ENCODE measurements at places on chromosomes 2 and 18. TPM values are rescaled to one million over a fixed set of nuclear protein-coding genes. Genes with fewer than 3 reads are reported as not detected.

- DNase-seq: no peak
Measured at GRCh38 chr18:29979881-29980280, 1062.7 kb downstream of the DSC3 start.

- DNase-seq: no peak
Measured at GRCh38 chr2:209094221-209094620, 329.6 kb upstream of the MAP2 start.

GRCh38 chr2:18498531-18498930, 61.9 kb downstream of the RDH14 start:
- DNase-seq: no peak

GRCh38 chr18:77560341-77560992, 310.8 kb downstream of the GALR1 start:
- DNase-seq: no peak

DNA sequence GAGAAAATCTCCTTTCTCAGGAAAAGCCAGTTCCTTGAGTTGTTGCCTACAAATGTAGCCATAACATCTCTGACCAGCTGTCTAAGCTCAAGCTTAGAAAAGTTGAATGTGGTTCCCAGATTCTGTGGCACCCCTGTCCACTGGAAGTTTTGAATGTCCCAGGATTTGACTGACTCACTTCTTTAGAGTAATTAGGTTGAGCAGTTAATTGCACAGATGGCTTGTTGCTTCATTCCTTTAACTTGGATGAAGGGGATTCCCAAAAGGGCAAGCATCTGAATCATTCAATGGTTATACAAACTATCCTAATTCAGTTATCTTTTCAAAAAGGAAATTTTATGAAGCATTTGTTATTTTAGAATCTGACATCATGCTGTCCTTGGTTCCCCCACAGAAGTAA, 374.7 kb downstream of the LNPK start:
- DNase-seq: no peak

DNA sequence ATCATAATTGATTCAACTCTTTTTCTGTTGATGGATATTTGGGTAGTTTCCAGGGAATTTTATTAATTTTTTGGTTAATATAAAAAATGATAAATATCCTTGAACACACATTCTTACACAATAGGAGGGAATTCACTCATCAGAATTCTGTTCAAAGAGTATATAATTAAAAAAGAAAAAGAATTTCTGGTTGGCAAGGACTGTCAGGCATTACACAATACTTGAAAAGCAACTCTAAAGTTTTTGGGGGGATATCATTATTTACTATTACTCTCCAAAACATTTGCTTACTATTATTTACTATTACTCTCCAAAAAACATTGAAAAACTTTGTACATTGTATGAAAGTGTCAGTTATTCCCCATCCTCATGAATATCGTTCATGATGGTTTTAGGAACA, 38.0 kb downstream of the G6PC2 start:
- DNase-seq: no peak

GRCh38 chr18:71212222-71212621, 923.4 kb downstream of the SOCS6 start:
- DNase-seq: no peak

DNA sequence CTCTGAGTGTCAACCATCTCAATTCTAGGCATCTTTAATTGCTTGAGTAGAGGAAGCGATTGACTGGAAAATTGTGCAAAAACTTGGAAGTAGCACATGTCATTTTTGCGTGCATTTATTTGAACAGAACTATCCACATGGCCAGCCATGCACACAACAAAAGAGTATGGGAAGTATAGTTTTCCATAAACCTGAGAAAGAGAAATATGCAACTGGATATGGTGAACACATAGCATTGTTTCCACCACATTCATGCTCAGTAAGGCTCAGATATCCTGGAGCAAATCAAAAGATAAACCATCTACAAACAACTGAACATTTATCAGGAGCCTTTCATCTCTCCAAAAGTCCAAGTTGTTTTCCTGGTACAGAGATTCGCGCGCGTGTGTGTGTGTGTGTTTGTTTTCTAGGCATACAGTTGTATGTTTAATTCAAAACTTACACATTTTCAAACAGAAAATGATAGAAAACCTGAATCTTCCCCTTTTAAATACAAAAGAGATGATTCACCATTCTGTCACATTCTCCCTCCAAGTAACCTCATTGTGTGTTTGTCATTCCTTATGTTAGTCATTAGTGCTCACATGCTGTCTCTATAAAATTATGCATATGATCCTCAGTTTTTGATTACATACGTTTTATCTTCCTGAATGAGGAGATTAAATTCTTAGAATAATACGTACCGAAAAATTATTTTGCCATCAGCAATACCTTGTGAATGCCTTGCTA, 780.4 kb upstream of the NRXN1 start:
- DNase-seq: no peak

DNA sequence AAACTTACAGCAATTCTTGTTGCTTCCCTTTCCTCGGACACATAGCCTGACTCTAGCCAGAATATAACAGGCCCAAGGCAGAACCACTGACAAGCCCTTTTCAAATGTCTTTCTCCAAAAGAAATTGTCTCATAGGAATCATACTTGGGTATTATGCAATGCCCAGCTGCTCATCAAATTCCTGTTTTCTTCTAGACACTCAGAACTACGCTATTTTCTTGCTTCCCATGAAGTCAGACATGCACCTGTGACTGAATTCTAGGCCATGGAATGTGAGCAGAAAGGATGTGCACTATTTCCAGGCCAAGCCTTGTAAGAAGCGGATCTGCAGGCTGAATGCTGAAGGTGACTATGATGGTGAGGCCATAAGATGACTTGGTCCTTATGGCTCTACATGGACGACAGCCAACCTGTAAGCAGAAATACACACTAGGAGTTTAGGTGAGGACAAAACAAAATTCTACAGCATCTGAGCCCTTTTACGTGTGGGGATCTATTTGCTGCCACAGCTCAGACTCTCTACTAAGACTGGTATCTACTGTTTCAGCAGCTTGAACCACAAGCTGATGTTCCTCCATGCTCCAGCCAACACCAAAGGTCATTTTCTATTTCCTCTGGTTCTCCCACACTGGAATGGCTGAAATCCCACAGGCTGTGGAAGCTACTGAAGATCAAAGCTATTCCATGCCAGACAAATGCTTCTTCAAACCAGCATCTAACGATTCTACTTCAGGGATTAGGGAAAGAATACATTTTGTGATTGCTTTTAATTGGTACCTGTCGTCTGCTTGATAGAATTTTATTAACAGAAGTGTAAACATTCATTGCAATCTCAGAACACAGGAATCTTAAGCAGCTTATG, 378.7 kb downstream of the RBM43 start:
- no peak for DNase-seq

DNA sequence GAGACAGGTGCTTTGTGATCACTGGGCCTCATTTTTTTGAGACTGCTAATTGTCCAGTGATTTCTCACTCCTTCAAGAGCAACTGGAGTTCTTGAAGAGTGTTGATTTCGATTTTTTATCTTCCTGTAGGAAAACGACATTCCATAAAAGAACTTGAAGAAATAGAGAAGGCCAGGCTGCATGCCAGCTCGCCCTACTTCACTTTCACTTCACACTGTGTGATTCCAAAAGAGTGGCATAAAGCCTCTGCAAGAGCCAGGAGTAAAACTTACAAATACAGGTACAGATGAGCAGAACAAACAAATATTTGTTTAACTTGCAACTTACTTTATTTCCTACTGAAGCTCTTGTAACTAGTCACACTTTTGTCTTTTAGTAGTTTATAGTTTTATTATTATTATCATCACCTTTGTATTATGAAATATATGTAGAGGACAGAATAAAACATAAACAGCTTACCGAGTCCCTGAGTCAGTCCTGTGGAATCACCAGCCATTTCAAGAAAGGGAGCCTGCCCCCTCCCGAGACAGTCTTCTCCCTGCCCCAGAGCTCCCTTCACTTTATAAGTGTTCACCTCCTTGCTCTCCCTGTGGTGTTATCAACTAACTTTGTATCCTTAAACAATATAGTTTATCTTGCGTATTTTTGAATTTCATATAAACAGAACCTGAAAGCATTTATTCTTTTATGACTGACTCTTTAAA, 8.7 kb downstream of the FAM228A start:
- DNase-seq: no peak

DNA sequence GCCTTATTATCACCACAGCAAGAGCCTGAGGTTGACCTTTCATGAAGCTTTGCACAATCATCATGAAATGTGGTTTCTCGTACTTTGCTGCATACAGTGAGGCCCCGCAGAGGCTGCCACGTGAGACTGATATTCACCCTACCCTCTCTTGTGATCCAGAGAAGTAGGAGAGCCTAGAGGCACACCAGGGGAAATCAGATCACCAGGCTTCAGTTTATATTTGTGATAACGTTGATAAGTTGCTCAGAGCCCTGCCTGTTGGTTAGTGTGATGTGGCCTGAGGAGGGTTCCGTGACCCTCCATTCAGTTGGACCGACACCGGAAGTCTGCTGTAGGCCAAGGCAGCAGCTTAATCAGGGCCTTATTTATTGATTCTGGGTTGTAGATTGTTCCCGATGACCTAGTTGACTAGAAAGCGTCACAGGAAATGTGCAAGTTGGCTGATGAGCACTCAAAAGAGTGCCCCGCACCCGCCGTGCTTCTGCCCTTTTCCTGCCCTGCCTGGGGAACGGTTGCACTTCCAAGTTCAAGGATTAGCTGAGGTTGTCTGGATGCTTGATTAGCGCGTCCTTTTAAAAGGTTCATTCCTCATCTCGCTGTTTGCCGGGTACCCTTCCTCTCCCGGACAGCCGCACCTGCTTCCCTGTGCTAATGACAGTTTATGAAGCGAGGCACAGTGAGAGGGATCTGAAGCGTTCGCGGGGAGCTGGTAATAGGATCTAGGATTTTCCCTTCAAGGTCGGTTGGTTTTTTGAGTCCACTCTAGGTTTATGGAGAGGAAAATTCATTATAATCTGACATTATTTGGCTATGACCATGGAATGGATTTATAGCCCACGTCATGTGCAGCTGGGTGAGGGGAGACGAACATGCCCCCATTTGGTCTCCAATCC, 146.4 kb downstream of the SH3RF3 start:
- no peak for DNase-seq

- peak; percentile 49 for DNase-seq
Measured at GRCh38 chr2:98828793-98829371, 98.0 kb upstream of the MGAT4A start.

- DNase-seq: no peak
Measured at GRCh38 chr2:127166231-127166860, 53.8 kb downstream of the CYP27C1 start.

GRCh38 chr18:68854786-68855391, 57.0 kb downstream of the CCDC102B start:
- DNase-seq: no peak

DNA sequence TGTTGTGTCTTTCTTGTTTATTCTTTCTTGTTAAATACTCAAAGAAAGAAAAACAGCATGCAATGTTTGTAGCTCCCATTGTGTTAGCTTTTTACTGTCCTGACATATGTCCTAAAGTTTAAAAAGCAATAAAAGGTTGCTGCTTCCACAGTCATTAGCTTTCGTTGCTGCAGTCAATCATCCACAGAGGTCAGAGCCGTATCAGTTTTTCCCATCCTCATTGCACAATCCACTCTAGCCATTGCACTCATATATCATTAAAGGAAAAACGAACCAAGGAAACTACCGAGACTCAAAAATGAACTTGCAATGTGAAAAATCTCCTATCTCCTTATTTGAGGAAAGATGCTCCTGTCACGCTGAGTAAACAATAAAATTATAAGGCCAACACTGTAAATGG, 954.1 kb downstream of the DPP10 start:
- no peak for DNase-seq

GRCh38 chr18:3499501-3499900, 49.5 kb downstream of the TGIF1 start:
- no peak for DNase-seq

DNA sequence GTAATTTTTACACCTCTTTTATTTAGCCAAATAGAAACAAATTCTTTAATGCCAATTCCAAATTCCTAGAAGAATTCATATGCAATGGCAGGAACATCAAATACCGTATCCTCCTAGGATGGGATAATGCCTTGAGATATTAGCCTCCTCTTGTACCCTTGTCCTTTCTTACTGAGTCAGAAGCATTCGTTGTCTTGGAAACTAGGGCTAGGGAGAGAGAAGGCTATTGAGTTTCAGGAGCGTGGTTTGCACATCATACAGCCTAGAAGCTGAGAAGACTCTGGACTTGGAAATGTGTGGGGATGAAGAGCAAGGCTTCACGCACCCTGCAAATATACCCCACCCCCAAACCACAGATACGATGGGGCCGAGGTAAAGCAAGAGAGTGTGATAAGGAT, 300.7 kb downstream of the SP3 start:
- DNase-seq: no peak

DNA sequence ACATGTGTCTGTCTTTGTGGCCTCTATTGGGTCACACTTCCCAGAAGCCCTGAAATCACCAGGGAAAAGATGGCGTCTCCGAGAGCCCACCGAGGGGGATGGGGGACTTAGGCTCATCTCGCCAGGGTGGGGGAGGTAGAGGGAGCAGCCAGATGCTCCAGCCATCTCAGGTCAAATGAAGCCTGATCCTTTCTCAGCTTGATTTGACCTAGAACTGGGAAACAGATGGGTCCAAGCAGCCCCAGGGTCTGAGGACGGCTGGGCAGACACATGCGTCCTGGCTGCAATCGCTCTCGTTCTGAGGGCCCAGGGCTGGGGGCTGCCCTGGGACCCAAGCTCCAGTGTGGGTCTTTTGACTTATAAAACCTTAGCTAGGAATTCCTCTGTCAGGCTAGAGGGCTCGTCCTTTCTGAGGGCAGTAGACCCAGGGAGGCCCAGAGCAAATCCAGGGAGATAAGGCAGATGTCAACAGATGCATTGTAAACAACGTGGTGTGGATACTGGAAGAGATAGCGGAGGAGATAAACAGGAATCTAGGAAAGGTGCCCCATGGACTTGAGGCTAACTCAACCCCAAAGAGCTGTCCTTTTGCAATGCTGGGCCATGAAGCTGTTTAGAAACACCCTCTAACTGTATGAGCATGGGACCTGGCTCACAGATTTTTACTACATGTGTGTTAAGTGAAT, 127.7 kb downstream of the MYCN start:
- no peak for DNase-seq

- no peak for DNase-seq
Measured at GRCh38 chr2:64291181-64291580, 147.0 kb upstream of the PELI1 start.

ANKRD12 gene
- 262 TPM for total RNA-seq

IL1F10 gene
- not detected for total RNA-seq

C2orf15 gene
- total RNA-seq: 2.3 TPM

TTR gene
- total RNA-seq: not detected

LDLRAD4 gene
- total RNA-seq: 51.9 TPM

TPO gene
- not detected for total RNA-seq

CAPN14 gene
- 0.53 TPM for total RNA-seq

THAP4 gene
- total RNA-seq: 28.2 TPM

RASGRP3 gene
- total RNA-seq: 3.9 TPM

GRHL1 gene
- 0.49 TPM for total RNA-seq
